ENCODE measurements at places on chromosomes 12 and 14.

DNA sequence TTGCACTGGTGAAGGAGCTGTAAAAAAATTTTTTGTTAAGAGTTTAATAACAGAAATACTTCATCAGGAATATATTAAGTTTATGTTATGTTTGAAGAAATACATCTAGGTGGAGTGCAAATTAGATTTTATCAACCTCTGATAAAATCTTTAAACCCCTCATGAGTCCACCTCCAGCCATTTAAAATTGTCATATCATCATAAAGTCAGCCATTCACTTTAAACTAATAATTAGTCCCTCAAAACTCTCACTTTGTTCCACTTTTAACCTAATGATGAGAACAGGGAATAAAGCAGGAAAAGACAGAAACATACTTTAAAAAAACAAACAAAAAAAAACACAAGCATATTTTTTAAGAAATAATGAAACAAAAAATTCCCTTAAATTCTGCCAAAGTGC lies 25.1 kb downstream of the ZFC3H1 start:
- no peak for DNase-seq

GRCh38 chr14:67240168-67240932 lies 885 bp upstream of the PALS1 start:
- peak; percentile 24 for DNase-seq

DNA sequence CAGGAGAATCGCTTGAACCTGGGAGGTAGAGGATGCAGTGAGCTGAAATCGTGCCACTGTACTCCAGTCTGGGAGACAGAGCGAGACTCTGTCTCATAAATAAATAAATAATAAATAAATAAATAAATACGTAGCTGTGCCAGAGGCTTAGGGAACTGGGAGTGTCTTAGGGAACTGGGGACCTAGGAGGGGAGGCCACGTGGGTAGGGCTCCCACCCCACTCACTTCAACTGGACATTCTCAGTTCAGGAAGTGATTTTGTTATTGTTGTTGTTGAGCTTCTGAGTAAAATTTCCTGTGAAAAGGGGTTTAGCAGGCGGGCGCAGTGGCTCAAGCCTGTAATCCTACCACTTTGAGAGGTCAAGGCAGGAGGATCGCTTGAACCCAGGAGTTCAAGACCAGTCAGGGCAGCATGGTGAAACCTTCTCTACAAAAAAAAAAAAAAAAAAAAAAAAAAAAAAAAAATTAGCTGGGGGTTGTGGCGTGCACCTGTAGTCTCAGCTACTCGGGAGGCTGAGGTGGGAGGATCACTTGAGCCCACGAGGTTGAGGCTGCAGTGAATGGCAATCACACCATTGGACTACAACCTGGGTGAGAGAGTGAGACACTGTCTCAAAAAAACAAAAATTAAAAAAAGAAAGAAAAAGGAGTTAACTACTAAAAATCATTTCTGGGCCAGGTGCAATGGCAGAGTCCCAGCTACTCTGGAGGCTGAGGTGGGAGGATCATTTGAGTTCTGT lies 19.0 kb upstream of the ANKRD9 start:
- no peak for DNase-seq

DNA sequence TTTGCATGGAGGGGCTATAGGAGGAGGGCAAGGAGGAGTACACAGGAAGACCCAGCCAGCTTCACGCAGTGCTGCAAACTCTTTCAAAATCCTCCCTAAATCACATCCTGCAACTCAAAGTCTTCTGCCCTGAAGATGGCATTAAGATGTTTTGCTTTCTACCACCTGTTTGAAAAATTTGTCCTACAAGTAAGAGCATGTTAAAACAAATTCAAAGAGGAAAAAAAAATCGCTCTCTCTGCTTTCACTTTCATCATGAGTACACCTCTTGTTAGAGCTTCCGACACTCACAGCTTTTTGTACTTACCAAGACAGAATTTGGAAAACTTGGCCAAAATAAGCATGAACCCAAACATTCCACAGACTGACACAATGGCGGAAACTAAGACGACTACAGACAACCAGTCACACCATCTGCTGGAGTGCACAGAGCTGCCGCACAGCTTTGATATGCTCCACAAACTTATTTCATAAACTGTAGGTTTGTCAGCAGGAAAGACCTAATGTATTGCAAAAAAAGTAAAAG lies 21.3 kb downstream of the GCH1 start:
- peak; percentile 22 for DNase-seq

All from MV-4-11 (cell line).